ENCODE measurements at places on chromosomes 2 and 18. TPM values are rescaled to one million over a fixed set of nuclear protein-coding genes. Genes with fewer than 3 reads are reported as not detected.

DNA sequence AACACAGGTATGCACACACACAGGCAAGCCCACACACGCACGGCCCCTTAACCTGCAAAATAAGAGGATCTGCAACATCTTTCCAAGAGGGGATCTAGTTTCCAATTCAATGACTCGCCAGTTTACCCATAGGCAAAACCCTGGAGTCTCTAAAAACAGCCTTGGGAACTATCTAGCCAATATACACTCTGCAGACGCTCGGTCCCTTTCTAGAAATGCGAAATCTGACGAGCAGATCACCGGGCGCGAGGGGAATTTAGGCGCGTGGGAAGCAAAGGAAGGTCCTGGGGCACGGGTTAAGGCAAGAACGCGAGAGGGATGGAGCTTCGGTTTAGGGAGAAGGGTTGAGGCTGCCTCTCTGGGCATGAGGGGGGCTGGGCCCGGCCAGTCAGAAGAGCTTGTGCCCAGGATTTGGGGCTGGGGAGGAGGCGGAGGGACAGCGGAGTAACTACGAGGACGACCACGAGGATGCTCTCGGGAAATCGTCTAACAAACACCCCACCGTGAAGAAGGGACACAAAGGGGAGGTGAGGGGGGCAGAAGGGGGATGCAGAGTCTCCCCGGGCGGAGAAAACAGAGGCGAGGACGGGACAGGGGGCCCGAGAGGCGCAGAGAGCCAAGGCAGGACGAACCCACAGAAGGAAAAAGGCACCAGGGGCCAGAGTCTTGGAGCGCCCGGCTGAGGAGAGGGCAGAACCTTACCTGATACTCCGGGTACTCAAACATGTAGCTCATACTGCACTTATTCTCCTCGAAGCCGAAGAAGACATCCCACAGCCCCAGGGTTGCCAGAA, 542 bp downstream of the PGAP1 start:
- DNase-seq = peak; percentile 62

The QPCT gene
- total RNA-seq = 0.51 TPM

DNA sequence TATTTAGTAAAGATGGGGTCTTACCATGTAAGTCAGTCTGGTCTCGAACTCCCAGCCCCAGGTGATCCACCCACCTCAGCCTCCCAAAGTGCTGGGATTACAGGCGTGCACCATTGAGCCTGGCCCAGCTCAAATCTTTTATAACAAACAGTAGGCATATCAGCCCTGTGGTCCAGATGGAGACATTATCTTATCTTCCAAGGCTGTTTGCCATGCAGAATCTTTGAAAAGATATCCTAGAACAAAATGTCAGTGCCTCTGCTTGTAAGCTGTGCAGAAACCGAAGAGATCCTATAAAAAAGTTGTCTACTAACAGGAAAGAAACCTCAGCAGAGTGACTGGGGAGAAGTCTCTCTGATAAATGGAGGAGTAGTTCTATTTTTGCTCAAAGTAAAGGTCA, 142.1 kb downstream of the PTH2R start:
- DNase-seq = no peak

The CNDP1 gene
- not detected for total RNA-seq

GRCh38 chr2:55269645-55269990, 587 bp upstream of the MTIF2 start:
- no peak for DNase-seq

- DNase-seq = no peak
Measured at GRCh38 chr18:2222270-2223185, 348.8 kb downstream of the METTL4 start.

The SLC4A5 gene
- 2.2 TPM for total RNA-seq

DNA sequence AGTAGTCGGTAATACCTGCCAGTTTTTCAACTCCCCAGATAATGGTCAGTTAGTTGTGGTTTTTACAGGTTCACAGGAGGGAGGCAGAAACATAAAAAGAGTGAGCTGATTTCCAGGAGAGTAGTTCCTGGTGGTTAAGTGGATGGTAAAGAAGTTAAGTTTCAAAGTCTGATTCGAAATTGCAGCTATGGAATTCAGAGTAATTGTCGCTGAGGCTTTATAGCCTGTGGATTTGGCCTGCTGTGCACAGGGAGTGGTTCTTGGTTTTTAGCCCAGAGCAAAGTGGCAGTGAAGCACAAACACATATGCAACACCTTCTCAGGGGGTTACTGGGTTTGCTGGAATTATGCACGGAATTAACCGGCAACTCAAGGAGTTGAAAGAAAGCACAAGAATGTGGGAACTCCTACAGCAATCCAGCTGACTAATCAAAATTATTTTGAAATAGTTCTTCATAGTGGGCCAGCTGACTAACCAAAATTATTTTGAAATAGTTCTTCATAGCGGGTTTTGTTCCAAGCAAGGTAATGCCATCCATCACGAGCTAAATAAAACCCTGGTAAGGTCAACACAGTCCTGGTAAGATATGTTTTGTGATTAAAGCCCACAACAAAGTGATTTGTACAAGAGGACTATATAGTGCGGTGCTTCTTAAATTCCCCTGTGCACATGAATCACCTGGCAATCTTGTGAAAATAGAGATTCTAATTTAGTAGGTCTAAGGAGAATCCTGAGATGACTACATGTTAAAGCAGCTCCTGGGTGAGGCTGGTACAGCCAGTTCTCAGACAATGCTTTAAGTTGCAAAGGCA, 94.4 kb downstream of the SGPP2 start:
- no peak for DNase-seq

- DNase-seq = no peak
Measured at GRCh38 chr2:20838016-20838415, 15.1 kb upstream of the LDAH start.

DNA sequence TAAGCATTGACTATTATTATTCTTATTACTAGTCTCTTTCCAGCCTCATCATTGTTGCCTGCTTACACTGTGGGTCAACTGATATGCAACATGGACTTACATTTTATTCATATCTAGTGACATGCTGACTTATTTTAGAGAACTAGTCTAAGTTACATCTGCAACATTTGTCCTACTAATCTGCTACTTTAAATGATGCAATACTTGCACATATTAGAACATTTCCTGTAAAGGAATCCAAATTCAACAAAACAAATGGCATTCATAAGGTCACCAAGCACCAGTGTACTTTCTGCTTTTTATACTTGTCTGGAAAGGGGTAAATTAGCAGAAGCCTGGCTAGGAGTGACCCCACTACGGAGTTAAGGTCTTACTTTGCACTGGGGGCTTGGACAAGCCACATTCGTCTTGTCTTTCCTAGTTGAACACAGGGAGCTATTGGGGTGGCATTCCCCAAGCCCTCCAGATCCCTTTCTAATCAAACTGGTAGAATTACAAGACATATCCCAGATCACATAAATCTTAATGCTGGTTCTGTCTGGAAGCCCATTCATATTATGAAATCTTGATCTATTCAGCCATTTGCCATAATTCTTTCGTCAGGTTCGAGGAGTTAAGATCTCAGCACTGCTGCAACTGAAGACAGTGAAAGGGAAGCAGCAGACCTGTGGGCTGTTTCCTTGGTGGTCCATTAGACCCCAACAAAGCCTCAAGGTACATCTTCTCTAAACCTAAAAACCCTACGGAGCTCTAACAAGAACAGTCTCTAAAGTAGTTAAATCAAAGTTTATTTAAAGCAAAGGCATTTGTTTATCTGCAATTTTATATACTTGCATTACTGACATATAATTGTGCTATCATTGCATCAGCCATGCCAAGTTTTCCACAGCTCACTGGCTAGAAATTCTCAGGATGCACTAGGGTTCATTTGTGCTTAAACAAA, 49.9 kb upstream of the RTN4 start:
- DNase-seq = no peak

GRCh38 chr18:63407734-63408133, 14.5 kb downstream of the VPS4B start:
- no peak for DNase-seq

The DNAH6 gene
- total RNA-seq = 1.1 TPM

GRCh38 chr2:32745191-32745590, 117.3 kb downstream of the TTC27 start:
- peak; percentile 6 for DNase-seq
